ENCODE measurements at places on chromosomes 6 and 20.

DNA sequence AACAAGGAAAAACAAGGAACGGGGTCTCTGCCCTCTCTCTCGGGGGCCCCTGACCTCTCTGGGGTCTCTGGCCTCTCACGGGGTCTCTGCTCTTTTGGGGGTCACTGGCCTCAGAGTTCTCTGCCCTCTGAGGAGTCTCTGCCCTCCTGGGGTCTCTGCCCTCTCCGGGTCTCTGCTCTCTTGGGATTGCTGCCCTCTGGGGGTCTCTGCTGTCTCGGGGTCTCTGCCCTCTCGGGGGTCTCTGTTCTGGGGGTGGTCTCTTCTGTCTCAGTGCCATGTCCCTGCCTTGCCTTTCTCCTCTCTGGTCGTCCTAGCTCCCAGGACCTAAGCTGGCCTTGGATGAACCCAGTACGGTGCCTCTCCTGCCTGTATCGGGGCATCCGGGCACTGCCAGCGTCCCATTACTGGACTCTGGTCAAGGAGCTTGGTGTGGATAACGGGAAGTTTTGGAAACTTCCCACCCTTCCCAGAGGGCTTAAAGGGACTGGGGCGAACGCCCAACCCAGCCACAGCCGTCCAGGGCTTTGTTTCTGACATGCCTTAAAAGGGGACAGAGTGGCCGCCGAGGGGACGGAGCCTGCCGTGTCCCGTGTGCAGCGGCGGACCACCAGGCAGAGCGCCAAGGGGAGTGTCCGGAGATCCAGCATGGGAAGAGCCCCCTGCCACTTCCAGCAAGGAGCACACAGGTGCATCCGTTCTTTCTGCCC lies 24.7 kb upstream of the MRGBP start:
- no peak for DNase-seq

- no peak for DNase-seq
These were observed 21.5 kb downstream of the COL9A3 start for GRCh38 chr20:62838128-62838891.

DNA sequence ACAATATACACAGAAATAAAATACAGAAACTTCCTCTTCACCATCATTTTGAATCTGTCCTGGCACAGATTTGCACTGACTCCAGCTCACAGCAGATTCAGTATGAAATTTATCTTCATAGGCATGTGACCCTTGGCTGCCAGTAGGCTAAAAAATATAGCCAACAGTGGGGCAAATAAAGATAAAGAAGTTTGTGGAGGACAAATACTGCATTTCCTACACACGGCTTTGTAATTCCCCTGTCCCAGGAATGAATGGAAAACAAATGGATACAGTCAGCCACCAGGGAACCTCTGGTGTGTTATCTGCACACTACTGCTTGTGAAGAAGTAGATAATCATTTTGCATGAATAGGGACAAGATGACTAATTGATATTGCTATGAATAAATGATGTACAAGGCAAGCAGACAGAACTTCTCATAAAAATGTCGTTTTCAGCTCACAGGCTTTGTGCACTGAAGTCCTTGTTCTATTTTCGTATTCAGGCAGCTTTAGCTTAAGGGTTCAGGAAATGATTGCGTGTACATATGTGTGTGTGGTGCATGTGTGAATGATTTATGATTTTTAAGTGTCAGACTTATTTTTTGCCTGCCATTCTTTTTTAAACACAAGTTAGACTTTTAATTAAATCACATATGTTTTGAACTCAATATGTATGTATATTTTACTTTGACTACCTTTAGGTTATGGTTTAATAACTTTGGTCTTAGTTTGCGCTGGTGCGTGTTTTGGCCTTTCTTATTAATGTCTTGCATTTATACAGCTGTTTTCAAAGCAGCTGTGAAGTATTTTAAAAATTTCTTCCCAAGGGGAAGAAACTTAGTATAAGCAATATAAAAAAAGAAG lies 543.8 kb upstream of the JAG1 start:
- DNase-seq = no peak

DNA sequence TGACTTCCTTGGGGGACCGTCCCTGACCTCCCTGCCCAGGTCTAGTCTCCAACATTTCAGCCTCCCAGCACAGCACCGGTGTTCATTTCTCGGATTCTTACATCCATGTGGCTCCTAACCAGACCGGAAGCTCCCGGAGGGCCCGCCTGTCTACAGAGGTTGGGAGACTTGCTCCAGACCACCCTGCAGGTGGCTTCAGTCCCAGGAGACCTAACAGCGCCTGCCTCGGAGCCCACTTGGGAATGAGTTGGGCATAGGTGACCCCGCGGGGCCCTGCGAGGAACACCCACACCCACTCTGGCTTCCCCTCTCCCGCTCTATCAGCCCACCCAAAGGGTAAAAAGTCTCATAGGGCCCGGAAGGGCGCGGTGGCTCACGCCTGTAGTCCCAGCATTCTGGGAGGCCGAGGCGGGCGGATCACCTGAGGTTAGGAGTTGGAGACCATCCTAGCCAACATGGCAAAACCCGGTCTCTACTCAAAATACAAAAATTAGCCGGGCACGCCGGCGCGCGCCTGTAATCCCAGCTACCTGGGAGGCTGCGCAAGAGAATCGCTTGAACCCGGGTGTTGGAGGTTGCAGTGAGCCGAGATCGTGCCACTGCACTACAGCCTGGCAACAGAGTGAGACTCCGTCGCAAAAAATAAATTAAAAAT lies 5.4 kb downstream of the DPPA5 start:
- no peak for DNase-seq

DNA sequence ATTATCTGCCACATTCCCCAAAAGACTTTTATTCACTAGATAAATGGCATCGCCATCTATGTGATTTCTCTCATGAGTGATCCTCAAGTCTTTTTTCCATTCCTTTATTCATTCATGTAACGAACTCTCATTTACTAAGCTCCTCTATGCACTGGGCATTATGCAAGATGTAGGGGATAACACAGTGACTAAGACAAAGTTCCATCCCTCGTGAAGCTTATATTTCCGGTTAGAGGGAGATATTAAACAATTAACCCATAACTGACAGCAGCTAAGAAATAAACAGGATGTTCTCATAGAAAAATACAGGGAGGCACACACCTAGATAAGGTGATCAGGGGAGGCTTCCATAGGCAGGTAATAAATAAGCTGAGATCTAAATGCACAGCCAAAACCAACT lies 17.2 kb upstream of the PREX1 start:
- no peak for DNase-seq

DNA sequence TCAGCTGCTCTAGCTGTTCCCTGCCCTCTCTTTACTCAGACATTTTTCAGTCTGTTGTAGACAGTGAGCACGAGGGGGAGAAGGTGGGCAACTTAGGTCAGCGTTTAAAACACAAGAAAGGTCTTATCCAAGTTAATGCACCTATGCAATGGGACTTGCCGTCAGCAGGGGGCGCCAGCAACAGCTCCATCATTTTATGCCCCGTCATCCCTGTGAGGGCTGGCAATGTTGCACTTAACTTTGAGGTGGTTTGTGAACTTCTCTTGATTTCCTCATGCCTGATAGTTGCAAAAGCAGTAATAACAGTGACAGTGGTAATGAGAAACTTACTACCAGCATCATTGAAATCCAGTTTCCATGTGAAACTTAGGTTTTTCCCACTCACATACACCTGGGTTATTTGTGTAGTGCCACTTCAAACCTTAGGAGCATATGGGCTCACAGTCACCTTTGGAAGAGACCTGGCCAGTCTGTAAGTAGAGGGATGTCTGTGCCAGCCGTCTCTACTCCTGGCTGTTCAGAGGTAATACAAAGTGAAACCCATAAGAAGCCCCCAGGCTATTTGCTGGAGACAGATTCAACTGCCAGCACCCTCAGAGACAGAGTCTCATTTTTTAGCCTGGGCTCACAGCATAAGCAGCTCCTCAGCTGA lies 44.9 kb upstream of the ID1 start:
- DNase-seq = peak; percentile 45

DNA sequence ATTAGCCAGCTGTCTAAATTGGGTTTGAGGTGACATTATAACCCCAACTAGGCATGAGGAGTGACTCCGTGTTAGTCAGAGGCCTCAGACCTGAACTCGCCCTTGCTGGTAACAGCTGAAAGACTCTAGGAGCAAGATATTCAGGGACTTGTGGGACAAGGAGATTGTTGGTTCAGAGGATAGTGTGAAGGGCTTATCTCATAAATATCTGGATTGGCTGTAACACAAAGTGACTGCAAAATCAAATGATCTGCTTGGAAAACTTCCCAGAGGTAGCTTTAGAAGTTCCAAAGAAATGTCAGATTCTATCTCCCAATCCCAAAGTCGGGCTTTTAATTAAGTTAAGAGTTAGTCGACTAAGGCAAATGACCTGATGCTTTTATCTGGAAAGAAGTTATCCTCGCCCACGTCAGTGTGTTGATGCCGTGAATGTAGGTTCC lies 72.4 kb downstream of the TULP4 start:
- DNase-seq = no peak

- no peak for DNase-seq
These were observed 866.5 kb downstream of the KIF16B start for GRCh38 chr20:15706719-15707118.

- no peak for DNase-seq
These were observed 276.5 kb upstream of the FOXQ1 start for GRCh38 chr6:1035401-1035800.

DNA sequence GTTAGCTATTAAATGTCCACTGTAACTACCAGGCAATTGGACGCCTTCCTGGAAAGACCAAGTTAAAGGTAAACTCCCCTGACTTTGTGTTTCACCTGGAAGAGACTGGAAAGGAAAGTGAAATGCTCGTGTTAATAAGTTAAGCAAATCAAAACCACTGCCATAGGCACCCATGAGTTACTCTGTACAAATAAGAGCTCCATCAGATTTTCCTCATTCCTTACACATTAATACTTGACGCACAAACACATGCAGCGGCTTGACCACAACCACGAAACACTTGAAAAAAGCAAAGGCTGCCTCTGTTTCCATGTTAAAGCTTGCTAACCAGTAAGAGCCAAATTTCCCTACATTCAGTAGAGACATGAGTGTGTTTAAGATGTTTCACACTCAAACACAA lies 19.8 kb downstream of the GCM1 start:
- DNase-seq = no peak

- DNase-seq = no peak
These were observed 50.2 kb downstream of the ARID1B start for GRCh38 chr6:156827382-156827781.

DNA sequence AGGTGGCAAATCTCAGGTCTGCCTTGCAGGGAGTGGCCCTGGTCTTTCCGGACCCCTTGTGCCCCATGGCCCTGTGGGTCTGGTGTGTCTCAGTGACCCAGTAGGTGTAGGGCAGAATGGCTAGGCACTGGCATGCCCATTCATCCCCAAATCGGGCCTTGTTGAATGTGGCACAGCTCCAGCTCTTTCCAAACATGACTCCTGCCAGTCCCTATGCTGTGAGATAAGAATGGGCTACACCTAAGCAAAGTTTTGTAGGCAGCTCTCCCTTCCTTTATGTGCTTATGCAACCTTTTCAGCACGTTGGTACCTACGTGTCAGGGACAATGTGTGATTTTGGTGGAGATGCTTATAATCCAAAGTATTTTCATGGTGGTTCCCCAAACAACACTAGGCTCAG lies 33.9 kb downstream of the FOXO3 start:
- no peak for DNase-seq

DNA sequence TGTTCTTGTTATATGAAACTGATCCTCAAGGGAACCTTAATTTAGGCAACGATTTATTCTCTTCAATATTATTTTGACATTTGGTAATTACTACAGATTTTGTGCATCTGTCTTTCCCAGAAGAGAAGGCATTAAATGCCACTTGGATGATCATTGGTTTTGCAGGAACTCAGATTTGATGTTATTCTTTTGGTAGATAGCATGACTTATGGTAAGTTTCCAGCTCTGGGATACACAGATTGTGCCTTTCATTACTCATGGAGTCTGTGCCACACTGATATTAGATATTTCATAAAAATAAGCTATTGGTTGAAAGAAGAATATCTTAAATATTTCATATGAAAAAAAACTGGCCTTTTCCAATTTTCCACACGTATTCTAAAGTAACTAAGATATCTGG lies 120.1 kb downstream of the AIG1 start:
- DNase-seq = no peak

DNA sequence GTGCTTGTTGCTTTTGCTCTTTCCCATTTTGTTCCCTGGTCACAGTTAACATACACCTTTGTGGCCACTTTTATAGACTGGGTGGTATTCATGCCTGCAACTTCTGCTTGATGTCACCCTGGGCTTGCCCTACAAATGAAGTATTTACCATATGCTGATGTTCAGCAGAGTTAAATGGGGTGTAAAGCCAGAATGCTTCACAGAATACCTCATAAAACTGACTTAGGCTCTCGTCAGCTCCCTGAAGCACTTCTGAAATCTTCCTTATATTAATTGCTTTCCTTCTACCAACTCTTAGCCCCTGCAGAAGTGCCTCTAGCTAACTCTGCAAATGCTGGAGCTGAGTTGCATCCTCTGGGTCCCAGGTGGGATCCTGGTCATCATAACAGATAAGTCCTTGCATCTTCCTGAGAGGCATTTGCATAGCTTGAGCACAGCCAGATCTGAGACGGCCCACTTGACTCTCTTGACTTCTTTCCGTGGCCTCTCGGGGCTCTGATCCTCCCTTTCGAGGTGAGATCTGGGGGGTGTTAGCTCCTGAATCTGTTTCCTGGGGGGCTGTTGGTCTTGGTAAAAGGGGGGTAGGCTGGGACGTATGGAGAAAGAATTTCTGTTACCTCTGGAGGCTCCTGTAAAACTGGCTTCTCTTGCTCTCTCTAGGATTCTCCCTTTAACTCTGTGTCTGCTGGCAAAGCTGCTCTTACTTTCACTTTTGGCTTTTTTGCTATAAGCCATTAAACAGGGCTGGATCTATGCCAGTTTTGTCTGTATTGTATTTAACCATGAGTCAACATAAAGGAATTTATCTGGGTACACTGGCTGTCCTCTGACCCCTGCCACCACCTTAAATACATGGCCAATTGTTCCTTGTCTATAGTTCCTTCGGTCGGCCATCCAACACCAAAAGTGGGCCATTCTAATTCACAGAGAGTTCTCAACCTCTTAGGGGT lies 223.0 kb upstream of the SYNCRIP start:
- no peak for DNase-seq

GRCh38 chr20:59583428-59584277 lies 20.7 kb upstream of the PHACTR3 start:
- DNase-seq = no peak

DNA sequence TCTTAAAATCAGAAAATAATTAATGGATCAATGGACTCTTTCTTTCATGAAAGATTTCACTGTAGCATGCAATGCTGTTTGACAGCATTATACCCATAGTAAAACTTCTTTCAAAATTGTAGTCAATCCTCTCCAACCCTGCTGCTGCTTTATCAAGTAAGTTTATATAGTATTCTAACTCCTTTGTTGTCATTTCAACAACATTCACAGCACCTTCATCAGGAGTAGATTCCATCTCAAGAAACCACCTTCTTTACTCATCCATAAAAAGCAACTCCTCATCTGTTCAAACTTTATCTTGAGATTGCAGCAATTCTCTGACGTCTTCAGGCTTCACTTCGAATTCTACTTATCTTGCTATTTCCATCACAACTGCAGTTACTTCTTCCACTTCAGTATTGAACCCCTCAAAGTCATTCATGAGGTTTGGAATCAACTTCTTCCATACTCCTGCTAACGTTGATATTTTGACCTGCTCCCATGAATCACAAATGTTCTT lies 26.4 kb upstream of the BACH2 start:
- no peak for DNase-seq
